Activated CD4-positive, CD25-positive, alpha-beta regulatory T cell treated with anti-CD3 and anti-CD28 coated beads, Interleukin-2, amount 50 U/mL, for 72 hours (primary cell): ENCODE measurements at places on chromosomes 1 and 21.

- DNase-seq: no peak
These were observed 7.5 kb downstream of the MPL start for GRCh38 chr1:43345120-43345519.

DNA sequence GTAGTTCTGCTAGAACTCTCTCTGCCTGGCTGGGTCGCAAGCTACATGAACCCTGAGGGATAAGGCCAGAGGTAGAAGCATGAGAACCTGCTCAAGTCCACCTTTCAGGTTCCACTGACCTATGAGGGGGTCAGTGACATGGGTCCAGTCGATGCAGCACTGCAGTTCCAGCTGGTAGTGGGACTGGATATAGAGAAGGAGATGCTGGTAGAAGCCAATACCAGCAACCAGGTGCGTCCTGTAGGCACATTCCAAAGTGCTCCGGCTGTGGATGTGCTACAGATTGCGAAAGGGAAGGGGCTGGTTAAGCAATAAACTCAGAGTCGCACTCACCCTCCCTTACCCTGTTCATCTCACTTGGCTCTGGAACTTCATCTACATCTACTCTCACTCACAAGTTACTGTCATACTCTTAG is 5.7 kb downstream of the SMG5 start:
- no peak for DNase-seq

- no peak for DNase-seq
These were observed 634 bp downstream of the MYCBP start for GRCh38 chr1:38872401-38873026.

GRCh38 chr1:81004011-81004410 is 796.7 kb upstream of the ADGRL2 start:
- no peak for DNase-seq

DNA sequence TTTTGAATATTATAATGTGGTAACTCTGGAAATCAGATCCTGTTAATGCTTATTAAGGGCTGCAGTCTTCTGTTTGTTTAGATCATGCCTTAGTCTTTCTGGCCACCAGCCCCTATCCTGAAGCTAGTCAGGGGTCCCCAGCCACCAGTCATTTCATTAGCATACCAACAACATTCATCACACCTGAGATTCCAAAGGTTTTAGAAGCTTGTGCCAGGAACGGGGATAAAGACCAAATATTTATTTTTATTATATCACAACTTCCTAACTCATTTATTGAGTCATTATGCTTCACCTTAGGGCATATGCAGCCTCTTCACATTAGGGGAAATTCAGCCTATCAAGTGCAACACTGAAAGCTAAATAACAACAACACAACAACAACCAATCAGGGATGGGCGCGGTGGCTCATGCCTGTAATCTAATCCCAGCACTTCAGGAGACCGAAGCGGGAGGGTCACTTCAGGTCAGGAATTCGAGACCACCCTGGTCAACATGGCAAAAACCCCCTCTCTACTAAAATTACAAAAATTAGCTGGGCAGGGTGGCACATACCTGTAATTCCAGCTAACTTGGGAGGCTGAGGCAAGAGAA is 2.9 kb upstream of the PSEN2 start:
- DNase-seq: no peak

GRCh38 chr1:225944951-225945350 is 3.9 kb upstream of the LEFTY2 start:
- DNase-seq: no peak

- no peak for DNase-seq
These were observed 88.4 kb upstream of the TMPRSS2 start for GRCh38 chr21:41596241-41596925.

- no peak for DNase-seq
These were observed 10.2 kb upstream of the ATP13A2 start for GRCh38 chr1:17021896-17022295.

GRCh38 chr1:46401964-46402626 is 8.0 kb downstream of the FAAH start:
- no peak for DNase-seq

DNA sequence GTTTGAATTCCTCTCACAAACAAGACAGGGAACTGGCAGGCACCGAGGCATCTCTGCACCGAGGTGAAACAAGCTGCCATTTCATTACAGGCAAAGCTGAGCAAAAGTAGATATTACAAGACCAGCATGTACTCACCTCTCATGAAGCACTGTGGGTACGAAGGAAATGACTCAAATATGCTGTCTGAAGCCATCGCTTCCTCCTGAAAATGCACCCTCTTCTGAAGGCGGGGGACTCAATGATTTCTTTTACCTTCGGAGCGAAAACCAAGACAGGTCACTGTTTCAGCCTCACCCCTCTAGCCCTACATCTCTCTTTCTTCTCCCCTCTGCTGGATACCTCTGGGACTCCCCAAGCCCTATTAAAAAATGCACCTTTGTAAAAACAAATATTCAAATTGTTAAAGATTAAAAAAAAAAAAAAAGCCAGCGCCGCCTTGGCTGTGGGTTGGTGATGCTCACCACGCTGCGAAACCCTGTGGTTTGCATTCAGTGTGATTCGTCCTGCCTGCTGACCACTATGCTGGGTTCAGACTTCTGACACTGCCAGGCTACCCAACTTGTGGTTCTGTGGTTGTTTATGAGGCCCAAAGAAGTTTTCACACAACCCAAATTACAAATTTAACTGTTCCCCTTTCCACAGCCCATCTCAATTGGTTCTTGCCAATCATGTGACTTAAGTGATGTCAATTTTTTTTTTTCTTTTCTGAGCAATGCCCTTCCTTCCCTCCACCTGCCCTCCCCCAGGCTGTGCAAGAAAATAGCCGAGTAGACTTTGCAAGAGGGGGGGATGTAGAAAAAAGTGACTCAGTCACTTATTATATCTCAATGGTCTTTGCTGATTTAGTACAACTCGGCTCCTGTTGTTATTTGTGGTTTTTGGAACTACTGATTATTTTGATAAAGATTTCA is at the start of gene RUNX1:
Gene RUNX1, minus strand, starts transcription at position 597 of the 912 bp plus-strand sequence.
- DNase-seq: peak; percentile 71

GRCh38 chr1:28718166-28718565 is 18.6 kb upstream of the YTHDF2 start:
- DNase-seq: no peak

GRCh38 chr21:33411949-33412430 is 8.8 kb downstream of the IFNGR2 start:
- DNase-seq: no peak

GRCh38 chr1:115839029-115839678 is 1.8 kb downstream of the NHLH2 start:
- no peak for DNase-seq

DNA sequence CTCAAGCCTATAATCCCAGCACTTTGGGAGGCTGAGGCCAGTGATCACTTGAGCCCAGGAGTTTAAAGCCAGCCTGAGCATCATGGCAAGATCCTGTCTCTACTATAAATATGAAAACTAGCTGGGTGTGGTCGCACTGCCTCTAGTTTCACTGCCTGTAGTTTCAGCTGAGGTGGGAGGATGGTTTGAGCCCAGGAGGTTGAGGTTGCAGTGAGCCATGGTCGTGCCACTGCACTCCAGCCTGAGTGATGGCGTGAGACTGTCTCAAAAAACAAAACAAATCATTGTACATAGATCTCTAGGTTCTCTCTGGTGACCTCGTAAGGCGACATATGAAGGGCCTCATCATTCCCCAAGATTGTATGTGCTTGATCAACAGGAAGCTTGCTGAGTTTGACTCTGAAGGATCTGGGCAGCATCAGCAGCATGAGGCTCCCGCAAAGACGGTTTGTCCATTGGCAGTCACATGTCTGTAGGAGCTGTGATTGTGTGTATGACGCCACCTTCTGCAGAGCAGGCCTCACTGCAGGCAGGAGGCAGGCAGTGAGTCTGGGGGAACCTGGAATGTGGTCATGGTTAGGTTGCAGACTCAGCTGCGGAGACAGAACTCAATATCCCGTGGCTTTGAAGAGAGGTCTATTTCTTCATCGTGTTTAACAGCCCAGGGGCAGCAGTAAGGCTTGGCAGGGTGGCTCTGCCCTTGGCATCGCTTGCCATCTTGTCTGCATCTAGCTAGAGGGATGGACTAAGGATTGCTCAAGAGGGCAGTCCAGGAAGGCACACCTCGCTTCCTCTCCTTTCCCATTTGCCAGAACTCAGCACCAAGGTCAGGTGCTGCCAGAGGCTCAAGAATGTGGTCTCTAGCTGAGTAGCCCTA is 14.0 kb downstream of the ATP5PO start:
- no peak for DNase-seq

DNA sequence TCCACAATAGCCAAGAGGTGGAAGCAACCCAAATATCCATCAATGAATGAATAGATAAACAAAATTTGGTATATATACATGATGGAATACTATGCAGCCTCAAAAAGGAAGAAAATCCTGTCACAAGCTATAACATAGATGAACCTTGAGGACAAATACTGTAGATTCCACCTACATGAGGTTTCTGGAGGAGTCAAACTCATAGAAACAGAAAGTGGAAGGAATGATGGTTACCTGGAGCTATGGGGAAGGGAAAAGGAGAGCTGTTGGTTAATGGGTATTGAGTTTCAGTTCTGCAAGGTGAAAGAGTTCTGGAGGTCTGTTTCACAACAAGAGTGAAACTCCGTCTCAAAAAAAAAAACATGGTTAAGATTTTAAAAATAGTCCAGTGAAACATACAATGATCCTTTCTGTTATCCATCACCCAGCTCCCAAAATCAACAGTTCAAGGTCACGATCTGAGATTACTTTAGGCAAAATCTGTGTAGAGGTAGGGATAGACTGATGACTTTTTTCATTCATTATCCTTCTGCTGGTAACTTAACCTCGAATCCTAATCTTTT is 80.8 kb upstream of the HNRNPU start:
- no peak for DNase-seq
